Right lobe of liver (tissue), 6 donors: ENCODE measurements at places on chromosomes 2 and 18.

- H3K27ac ChIP-seq, result no peak within 1 kb of the TSS
- H3K36me3 ChIP-seq, result no peaks in the 10 kb centered on the region
- no peak for DNase-seq
- H3K27me3 ChIP-seq, result no peaks in the 10 kb centered on the region
- no peaks in the 10 kb centered on the region for H3K4me1 ChIP-seq
- no peak within 1 kb of the TSS for H3K4me3 ChIP-seq
These were observed at the start of gene GALNT5 for GRCh38 chr2:157257312-157258252. Gene GALNT5, plus strand, starts transcription at chr2:157257705. Its CDS starts 378 bp downstream, at chr2:157258083.

- no peaks in the 10 kb centered on the region for H3K36me3 ChIP-seq
- H3K4me1 ChIP-seq, result no peaks in the 10 kb centered on the region
- DNase-seq, result no peak
- H3K27ac ChIP-seq, result no peak overlapping the region
- no peak overlapping the region for H3K4me3 ChIP-seq
- H3K27me3 ChIP-seq, result no peaks in the 10 kb centered on the region
These were observed 91.3 kb upstream of the TNP1 start for GRCh38 chr2:216951171-216951570.

GRCh38 chr18:60555625-60556024 lies 183.1 kb upstream of the MC4R start:
- no peaks in the 10 kb centered on the region for H3K27me3 ChIP-seq
- no peaks in the 10 kb centered on the region for H3K4me1 ChIP-seq
- no peak overlapping the region for H3K4me3 ChIP-seq
- DNase-seq, result no peak

GRCh38 chr2:26763019-26763418 lies 1.1 kb upstream of the SLC35F6 start:
- H3K4me3 ChIP-seq, result no peak overlapping the region
- H3K27ac ChIP-seq, result no peak overlapping the region
- no peaks in the 10 kb centered on the region for H3K27me3 ChIP-seq
- no peaks in the 10 kb centered on the region for H3K36me3 ChIP-seq
